ENCODE measurements at places on chromosomes 16 and 17. TPM values are rescaled to one million over a fixed set of nuclear protein-coding genes. Genes with fewer than 3 reads are reported as not detected.

DNA sequence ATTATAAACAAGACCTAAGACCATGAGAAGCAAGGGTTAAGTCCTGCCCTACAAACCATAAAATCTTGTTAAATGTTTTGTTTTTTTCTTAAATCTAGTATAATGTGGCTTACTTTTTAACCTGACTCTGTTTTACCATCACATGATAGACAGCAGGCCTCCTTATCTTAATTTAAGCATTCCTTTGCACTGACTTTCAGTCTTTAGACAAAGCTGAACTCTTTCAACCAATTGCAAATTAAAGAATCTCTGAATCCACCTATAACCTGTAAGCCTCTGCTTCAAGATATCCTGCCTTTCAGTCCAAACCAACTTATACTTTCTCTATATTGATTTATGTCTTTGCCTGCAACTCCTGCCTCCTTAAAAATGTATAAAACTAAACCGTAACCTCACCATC lies 478.5 kb downstream of the GRIN2A start:
- H3K27ac ChIP-seq = no peak overlapping the region
- no peaks in the 10 kb centered on the region for H3K27me3 ChIP-seq
- H3K4me1 ChIP-seq = no peaks in the 10 kb centered on the region
- no peaks in the 10 kb centered on the region for H3K36me3 ChIP-seq
- no peak overlapping the region for H3K4me3 ChIP-seq

DNA sequence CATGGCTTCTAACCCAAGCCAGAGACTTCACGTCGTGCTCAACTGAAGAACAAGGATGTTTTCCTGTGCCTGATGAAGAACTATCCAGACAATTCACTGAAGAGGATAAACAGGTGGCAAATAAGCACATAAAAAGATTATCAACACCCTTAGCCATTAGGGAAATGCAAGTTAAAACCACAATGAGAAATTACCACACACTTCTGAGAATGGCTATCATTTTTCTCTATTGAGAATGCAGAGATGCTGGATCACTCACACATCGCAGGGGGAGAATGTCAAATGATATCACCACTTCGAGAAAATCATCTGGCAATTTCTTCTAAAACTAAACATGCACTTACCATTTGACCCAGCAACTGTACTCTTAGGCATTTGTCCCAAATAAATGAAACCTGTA lies 162.8 kb downstream of the IRX3 start:
- no peaks in the 10 kb centered on the region for H3K27me3 ChIP-seq
- no peak overlapping the region for H3K4me3 ChIP-seq
- H3K27ac ChIP-seq = no peak overlapping the region
- no peaks in the 10 kb centered on the region for H3K4me1 ChIP-seq
- no peaks in the 10 kb centered on the region for H3K36me3 ChIP-seq

DNA sequence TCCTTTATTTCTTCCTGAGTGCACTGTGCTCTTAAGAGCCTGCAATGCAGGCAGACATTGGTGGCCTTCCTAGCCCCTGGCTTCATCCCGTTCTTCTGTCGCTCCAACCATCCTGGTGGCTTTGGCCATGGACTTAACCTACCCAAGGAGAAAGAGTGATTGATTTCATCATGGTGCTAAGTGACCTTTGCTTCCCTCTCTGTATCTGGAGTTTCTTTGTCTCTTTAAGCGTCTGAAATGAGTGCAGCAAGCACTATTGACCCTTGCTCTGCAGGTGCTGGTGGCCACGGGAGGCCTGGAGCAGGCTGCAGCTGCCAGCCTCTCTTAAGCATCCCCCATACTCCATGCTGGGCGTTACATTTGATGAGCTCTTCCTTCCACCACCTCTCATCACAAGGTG lies 60.5 kb downstream of the RAP1GAP2 start:
- DNase-seq = no peak
- H3K27ac ChIP-seq = no peak overlapping the region
- H3K4me1 ChIP-seq = peaks cover 21% of the 10 kb centered on the region
- no peaks in the 10 kb centered on the region for H3K36me3 ChIP-seq

The LUC7L gene
- total RNA-seq = 171 TPM

Data from thoracic aorta (tissue), 2 donors.